ENCODE measurements at places on chromosomes 2 and 18.
A peak's percentile ranks its signal among the peaks of the same experiment; 100 is the strongest.

DNA sequence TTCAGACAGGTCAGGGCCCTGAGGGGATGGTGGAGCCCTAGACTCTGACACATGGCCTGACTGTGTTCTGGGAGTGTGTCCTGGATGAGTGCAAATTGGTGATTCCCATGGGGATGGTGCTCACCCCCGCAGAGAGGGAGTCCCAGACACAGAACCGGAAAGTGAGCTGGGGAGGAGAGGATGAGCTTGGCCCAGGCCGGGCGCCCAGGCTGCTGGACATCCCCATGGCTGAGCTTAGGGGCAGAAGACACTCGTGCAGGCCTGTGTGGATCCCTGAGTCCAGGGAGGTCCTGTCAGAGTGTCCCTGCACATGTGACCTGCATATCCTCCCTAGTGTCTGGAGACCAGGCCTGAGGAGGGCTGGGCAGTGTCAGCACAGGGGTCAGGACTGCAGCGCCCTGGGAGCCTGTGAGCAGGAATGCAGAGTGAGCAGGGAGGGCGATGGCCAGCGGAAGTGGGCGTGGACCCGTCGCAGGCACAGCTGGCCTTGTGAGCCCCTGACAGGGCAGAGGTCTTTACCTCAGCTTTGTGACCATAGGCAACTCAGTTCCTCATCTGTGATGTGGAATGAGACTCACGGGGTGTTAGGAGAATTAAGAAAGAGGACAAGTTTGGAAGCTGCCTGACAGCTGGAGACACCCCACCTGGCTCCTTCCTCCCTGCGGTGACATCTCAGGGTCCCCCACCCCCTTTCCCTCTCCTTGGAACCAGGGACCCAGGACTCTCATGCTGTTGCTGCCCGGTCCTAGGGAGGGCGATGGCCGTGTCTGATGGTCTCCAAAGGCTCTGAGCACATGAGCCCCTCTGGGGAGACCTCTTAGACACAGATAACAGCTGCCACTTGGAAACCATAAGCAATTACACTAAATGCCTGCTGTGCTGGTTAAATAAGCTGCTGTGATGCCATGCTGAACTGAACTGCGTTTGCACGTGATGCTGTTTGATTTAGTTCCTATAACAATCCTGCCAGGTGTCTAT is 62.6 kb upstream of the HS6ST1 start:
- DNase-seq: no peak

- peak; percentile 41 for DNase-seq
Observed at GRCh38 chr18:23141104-23141999, 6.1 kb downstream of the CABLES1 start.

DNA sequence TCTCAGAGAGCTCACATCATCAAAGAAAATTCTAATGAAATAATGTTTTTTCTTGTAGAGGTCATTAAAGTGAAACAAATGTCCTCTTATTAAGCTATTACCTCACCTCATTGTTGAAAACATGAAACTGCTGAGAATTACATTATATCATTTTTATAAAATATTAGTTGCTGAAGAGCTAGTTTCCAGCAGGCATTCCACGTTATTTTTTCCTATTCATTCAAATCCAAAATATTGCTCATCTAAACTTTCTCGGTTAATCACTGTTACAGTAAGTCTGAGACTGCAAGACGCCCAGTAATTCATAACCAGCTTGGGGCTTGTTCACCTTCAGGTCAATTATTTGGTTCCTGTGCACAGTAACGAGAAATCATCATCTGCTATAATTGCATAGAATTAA is 138.5 kb upstream of the RASGRP3 start:
- no peak for DNase-seq

- no peak for DNase-seq
Observed at GRCh38 chr18:48872234-48873145, 78.3 kb downstream of the SMAD7 start.

- DNase-seq: no peak
Observed at GRCh38 chr2:188795762-188796161, 178.4 kb upstream of the COL3A1 start.

- DNase-seq: no peak
Observed at GRCh38 chr18:2990956-2991640, 21.8 kb downstream of the LPIN2 start.

GRCh38 chr2:7905756-7906155 is 776.1 kb upstream of the ID2 start:
- no peak for DNase-seq

DNA sequence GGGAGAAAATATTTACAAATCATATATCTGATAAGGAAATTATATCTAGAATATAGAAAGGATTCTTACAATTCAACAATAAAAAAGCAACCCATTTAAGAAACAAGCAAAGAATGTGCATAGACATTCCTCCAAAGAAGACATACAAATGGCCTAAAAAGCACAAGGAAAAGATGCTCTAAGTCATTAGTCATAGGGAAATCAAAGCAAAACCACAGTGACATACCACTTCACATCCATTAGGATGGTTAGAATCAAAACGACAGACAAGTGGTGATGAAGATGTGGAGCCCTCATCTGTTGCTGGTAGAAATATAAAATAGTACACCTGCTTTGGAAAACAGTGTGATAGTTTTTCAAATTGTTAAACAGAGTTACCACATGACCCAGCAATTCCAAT is 48.2 kb downstream of the MAPRE2 start:
- DNase-seq: no peak

GRCh38 chr2:226140594-226140993 is 659.0 kb downstream of the IRS1 start:
- no peak for DNase-seq

GRCh38 chr2:149002378-149002890 is 36.1 kb upstream of the LYPD6B start:
- DNase-seq: no peak

DNA sequence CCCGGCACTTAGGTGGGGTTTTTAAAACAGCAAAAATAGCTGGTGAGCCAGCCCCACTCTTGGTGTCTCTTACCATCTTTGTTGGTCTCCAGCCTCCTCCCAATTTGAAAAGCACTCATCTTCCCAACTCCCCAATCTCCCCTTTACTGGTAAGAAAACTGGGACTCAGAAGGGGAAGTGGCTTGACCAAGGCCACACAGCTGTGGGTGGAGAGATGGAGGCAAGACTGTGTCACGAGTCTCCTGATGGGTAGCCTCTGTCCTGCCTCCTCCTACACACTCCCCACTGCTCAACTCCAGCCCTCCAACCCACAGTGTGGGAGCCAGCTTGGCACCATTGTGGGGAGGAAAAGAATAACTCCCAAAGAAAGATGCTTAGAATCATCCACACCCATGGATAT is 140.4 kb downstream of the SMAD2 start:
- DNase-seq: no peak

DNA sequence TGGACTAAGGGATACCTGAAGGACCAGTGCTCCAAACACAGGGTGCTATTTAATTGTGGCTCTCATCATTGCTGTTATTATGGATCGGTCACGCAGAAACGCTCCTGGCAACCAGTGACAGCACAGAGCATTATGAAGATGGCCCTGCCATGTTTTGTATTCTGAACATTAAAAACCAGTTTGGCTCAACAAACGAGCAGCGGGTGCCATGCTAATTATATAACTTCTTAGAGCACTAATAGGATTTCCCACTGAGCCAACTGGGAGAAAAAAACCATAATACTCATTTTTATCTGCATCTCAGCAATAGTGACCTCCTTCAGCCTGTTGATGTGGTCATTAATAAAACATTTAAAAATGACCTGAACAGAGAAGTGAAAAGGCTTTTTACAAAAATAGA is 212.8 kb downstream of the STK39 start:
- no peak for DNase-seq

- DNase-seq: no peak
Observed at GRCh38 chr18:13017247-13017875, 26.2 kb downstream of the CEP192 start.

DNA sequence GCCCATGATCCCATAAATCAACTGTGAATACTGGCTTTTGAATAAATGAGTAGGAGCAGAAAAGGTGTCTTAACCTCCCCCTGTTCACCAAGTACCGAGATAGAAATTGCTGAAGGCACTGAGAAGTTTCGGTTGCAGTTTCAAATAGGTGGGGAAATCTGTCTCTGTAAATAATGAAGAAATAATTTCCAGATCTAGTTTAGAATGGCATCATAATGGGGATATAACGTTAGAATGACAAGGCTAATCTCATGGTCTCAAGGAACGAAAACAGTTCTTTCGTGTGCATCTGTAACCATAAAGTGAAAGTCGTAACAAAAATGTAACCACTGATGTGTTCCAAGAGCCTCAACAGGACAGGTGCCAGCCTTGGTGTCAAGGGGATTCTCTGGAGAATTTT is 49.9 kb upstream of the TMEM18 start:
- no peak for DNase-seq

DNA sequence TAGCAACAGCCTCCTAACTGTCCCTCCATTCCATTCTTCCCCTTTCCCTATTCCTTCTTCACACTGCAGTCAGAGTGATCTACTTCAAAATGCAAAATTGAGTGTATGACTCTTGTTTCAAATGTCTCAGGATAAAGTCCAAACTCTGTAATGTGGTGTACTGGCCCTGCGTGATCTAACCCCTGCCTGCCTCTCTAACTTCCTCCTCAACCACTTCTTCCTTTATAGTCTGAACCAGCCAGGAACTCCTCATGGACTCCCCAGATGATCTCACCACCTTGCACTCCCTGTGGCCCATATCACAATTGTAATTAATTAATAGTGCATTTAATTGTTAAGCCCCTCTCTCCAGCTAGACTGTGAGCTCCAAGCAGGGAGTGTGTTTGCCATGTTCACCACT is 3.1 kb upstream of the B3GNT2 start:
- DNase-seq: no peak

DNA sequence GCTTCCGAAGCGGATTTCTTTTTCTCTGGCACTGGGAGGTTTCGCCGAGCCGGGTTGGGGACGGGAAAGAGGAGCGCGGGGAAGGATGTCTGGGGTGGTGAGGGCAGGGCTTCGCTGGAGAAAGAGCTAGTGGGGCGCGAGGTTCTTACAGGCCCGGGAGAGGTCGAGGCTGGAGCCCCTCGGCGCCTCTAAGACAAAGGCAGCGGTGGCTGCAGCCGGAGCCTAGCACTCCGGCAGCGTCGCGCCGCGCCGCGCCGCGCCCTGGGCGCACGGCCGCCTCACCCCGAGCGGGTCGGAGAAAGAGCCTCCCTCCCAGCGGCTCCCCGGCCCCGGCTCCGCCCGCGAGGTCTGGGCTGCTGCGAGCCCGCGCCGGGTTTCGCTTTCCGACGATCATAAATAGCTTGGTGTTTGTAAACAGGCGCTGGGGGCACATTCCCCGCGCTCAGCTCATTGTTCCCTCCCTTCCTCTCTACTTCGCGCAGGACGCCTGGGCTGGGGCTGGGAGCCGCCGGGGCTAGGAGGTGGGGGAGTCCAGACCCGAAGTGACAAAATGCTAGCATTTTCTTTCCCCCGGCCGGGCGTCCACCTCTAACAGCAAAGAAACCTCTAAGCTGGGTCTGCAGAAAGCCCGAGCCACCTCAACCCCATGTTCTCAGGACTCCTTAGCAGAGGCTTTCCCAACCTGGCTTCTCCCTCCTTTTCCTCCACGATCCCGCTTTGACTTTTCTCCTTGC is 813 bp upstream of the MEIS1 start:
- DNase-seq: peak; percentile 58

DNA sequence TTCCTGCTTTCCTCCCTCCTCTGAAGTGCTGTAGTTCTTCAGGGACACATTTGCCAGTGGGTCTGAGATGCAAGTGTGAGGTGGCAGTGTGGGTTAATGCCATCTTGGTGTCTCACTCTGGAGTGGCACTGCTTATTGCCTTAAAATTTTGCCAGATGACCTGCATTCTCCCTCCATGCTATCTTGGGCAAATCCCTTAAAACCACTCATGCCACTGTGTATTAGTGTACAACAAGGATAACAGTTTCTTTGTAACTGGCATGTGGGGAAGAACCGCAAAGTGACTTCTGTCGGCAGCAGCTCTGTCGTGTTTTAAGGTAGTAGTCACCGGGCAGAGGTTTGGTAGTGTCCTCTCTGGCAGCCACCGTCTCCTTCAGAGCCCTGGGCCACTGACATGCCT is 124.2 kb downstream of the NEDD4L start:
- DNase-seq: no peak

GRCh38 chr2:134398300-134398699 is 144.4 kb downstream of the MGAT5 start:
- DNase-seq: no peak

GRCh38 chr2:75100801-75101151 is 98.5 kb downstream of the TACR1 start:
- no peak for DNase-seq

DNA sequence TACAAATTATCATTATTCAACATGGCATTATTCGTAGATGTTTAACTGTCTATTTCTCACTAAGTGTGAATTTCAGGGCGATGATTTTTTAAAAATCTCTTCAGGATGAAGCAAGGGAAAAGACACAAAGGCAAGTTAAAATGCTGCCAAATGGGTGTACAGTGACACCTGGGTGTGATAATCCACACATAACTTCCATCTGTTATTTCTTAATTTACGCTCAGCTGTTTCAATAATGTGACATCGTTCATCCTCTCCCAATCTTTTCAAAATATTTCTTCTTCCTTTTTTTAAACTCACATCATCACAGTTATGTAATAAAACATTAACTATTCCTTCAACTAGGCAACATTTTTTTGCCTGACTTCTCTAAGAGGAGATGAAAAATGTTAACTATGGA is 10.6 kb downstream of the PDE1A start:
- no peak for DNase-seq

- DNase-seq: no peak
Observed at GRCh38 chr18:49360582-49360981, 99.9 kb downstream of the DYM start.

DNA sequence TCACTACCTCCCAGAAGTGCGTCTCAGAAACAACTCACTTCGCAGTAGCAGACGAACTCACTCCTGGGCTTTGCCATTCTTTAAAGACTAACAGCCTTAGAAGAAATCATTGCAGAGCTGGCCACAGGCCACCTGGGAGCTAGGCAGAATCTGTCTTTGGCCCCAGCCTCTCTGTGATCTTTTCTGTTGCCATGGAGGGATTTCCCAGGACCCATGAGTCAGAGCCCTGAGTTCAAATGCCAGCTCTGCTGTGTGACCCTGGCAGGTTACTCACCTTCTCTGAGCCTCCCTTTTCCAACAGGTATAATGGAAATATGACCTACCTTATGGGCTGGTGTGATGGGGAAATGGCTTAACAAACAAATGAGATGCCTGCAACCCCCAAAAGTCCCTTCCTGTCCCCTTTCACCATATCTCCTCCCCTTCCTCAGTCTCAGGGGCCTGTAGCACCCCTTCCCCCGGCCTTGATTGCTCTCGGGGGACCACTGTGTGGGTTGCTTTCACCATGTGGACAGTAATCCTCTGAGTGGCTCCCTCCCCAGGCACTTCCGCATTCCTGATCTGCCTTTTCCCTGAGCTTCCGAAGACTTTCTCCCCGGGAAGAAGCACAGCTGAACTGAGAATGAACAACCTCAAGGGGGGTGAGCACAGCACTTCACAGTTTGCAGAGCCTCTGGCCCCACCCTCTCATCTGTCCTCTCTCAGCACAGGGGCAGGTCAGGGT is 34.0 kb upstream of the SLC66A3 start:
- no peak for DNase-seq

DNA sequence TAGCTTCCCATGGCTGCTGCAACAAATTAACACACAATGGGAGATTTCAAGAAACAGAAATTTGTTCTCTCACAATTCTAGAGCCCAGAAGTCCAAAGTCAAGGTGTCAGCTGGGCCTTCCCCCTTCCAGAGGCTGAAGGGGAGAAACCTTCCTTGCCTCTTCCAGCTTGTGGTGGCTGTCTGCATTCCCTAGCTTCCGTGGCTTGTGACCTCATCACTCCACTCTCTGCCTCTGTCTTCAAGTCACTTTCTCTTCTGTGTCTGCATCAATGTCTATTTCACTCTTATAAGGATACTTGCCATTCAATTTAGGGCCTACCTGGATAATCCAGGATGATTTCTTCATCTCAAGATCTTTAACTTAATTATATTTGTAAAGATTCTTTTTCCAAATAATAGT is 16.8 kb upstream of the SRBD1 start:
- no peak for DNase-seq

All from HuH-7 (cell line).